Ovary (tissue), 10 donors: ENCODE measurements at places on chromosomes 16 and 17. TPM values are rescaled to one million over a fixed set of nuclear protein-coding genes. Genes with fewer than 3 reads are reported as not detected.
A peak's percentile ranks its signal among the peaks of the same experiment; 100 is the strongest.

ZNF287 gene
- 6.8 TPM for total RNA-seq

DNA sequence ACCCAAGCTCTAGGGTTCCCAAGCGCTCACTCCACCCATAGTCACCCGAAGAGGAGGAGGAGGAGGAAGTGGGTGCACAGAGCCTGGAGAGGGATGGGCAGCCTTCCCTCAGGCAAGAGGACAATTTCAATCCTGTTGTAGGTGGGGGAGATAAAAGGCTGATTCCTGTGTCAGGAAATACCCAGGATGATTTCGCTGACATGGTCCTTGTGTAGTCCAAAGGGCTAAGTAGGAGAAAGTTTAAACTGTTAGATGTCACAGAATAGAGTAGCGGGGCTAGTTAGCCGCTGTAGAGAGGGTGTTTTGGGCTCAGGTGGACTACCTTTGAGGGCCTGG, 1.3 kb upstream of the EXOC7 start:
- no peak for DNase-seq

CA5A gene
- not detected for total RNA-seq

KRTAP1-1 gene
- not detected for total RNA-seq

DNA sequence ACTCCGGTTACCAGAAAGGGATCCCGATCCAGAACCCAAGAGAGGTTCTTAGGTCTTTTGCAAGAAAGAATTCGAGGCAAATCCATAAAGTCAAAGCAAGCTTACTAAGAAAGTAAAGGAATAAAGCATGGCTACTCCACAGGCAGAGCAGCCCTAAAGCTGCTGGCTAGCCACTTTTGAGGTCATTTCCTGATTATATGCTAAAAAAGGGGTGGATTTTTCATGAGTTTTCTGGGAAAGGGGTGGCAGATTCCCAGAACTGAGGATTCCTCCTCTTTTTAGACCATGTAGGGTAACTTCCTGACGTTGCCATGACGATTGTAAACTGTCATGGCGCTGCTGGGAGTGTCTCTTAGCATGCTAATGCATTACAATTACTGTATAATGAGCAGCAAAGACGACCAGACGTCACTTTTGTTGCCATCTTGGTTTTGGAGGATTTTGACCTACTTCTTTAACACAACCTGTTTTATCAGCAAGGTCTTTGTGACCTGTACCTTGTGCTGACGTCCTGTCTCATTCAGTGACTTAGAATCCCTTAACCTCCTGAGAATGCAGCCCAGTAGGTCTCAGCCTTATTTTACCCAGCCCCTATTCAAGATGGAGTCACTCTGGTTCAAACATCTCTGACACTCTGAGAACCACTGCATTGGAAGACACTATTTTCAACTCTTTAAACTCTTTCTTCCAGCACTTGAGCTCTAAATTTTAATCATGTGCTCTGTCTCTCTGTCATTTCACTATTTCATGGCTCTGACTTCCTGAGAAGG, 203.6 kb upstream of the CACNG3 start:
- no peak for DNase-seq

DNA sequence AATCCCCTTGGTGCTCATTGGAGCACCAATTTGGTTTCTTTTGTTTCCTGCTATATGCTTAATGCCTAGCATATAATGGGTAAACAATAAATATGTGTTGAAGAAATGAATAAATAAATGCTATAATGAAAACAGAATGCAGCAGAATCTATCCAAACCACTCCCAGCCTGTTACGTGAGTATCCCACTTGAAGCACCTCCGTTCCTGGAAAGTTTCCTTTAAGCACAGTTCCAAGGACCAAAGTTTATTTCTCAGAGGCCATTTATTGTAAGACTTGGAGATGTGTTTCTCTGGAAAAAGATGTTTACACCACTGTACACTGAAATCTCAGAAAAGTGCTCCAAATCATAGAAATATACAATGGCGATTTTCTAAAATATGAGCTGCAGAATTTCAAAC, 187.0 kb downstream of the SOX9 start:
- no peak for DNase-seq

- DNase-seq, result no peak
Measured at GRCh38 chr17:48322060-48322459, 108.0 kb downstream of the SKAP1 start.

DNA sequence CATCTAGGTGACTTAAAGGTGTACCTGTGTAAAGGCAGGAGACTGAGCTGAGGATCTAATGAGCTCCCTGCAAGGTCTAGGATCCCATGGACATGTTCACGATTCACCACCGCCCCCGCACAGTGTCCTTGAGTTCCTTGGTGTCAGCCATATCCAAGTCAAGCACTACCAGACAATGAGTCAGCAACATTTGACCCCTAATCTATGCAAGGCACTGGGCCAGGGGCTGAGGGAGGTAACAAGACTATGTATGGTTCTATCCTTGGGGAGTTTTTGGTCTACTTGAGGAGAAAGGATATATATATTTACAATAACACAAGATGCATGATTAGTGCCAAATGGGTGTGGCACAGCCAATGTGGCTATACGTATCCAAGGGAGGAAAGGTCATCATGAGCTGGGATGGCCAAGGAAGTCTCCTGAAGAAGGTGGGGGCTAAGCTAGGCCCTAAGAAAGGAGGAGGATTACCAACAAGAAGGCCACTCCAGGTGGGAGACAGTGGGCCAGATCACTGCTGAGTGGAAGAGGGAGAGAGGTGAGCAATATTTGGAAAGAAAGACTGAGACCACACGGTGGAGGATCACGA, 35.0 kb downstream of the ITGB3 start:
- DNase-seq, result no peak

- peak; percentile 97 for DNase-seq
Measured at GRCh38 chr17:19744922-19745757, 3.0 kb downstream of the ALDH3A1 start.

MYO1D gene
- 55.8 TPM for total RNA-seq

ELMO3 gene
- 14.8 TPM for total RNA-seq

HSD3B7 gene
- total RNA-seq, result 8.0 TPM

DNA sequence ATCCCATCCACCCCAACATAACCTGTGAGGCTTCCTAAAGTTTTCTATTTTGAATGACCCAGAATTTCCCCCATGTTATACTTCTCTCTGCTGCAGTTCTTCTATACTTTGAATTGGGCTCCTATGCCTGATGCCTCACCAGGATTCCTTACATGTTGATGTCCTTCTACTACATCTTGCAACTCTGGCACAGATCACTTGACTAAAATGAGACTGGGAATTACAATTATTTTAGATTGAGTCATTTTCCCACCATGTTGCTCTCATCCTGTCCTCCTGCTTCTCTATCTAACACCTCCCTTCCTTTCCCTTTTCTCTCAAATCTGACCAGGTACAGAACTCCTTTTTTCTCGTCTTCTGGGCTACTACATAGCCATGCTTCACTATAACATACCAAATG, 314.0 kb upstream of the KCNJ16 start:
- DNase-seq, result no peak

DNA sequence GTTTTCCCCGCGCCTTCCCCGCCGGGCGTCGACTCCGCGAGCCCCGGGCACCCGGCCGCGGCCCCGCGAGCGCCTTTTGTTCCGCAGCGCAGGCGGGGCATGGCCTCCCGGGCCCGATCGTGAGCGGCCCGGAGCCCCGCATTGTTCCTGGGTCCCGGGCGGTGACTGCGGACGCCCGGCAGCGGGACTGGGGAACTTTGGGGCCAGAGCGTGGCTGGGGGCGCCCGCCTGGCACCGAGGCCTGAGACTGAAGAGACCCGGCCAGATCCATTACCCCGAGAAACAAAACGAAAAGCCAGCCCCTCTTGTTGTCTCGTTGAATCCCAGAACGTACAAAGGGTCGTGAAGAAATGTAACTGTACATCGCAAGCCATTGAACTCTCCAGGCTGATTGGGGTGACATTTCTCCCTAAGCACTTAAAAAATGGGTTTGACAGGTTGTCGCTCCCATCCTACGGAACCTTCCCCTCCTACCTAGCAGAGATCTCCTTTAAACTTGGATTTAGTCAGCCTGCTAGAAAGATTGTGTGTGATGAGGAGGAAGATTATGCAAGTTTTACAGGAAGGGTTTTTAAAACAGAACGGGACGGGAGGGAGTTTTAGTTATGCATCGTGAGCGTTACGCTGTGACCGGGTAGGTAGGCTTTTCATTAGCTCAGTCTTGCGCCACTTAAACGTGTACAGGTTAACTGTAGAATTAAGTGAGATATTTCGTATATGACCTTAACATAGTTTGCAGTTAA, 825 bp downstream of the METTL9 start:
- no peak for DNase-seq

PRAC1 gene
- not detected for total RNA-seq

SERPINF2 gene
- total RNA-seq, result 3.5 TPM

- DNase-seq, result no peak
Measured at GRCh38 chr17:67571478-67571877, 146.3 kb upstream of the NOL11 start.

- DNase-seq, result no peak
Measured at GRCh38 chr16:4246777-4247459, 5.0 kb upstream of the SRL start.

DNA sequence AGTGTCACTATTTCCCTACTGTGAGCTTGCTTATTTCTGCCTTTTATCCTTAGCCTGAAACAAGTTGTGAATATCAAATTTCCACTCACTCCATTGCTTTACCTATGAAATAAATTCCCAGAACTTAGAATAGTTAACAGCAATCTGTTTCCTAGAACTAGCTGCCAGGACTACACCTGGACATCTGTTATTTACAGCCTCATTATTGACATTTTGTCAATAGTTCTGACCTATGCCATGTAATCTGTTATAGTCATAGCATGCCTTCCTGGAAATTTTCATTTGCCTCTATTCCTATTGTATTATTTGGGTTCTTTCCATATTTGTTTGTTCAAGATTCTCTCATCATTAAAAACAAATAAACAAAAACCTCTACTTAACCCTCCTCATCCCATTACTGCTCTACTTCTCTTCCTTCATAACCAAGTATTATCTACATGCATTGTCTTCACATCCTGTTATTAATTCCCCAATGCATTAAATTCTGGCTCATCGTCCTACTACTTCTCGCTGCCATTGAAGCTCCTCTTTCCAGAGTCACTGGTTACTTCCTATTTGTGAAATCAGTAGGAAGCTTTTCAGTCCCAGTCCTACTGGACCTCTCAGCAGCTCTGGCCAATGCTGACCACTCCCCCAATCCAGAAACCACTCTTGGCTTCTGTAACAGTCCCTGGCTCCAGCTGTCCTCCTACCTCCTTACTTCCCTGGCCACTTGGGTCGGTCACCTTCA, 55.3 kb downstream of the PIGL start:
- no peak for DNase-seq

COPS3 gene
- total RNA-seq, result 43.8 TPM

GRCh38 chr17:2828397-2829038, 32.3 kb downstream of the RAP1GAP2 start:
- DNase-seq, result peak; percentile 62

- DNase-seq, result peak; percentile 13
Measured at GRCh38 chr17:29573871-29574731, 5.6 kb downstream of the TP53I13 start.

SCNN1G gene
- total RNA-seq, result 1.6 TPM

DNA sequence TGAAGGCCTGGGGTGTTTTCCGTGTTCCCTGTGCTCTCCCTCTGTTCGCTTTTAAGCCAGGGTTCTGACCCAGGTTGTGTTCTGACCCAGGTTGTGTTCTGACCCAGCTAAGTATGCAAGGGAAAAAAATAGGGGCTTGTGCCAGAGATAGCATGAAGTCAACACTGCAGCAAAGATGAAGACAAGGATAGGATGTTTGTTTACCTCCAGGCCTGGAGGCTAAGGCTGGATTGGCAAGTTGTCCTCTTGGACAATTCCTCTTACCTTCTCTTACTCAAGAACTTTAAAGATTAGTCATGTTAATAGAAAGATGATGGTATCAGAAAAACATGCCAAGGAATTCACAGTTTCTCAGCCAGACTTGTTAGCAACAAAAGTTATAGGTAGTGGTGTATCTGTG, 19.4 kb downstream of the LYRM9 start:
- DNase-seq, result no peak

SULT1A4 gene
- total RNA-seq, result 4.5 TPM

DNA sequence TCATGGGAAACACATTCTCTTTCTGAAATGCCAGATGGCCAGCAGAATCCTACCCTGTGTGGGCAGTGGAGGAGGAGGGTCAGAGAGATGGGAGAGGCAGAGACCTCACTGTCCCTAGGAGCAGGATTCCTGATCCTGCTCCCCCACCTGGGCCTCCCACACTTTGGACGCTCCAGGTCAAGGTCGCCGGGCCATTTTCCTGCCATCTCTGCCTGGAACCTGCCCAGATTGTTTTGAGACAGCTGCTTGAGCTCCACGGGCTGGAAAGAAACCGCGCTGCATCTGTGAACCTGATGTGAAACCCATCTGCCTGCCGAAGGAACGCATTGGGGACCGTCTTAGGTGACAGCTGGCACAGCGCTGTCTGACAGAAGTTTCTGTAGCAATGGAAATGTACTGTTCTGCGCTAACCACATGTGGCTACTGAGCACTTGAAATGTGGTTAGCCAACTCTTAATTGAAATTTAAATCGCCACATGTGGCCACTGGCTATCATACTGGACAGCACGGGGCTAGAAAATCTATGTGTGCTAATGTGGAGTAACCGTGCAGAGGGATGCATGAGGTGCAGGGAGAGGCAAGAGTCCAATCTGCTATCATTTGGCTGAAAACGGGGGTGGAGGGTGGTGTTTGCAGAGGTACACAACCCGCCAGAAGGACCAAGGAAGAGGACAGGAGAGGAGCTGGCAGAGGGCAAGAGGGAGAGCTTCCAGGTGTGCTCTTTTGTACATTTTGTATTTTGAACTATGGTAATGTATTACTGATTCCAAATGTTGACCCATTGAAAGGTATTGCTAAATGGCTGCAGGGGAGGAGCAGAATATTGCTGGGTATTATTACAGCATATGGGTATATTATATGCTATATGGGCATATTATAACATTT, 15.4 kb upstream of the NUBP1 start:
- DNase-seq, result peak; percentile 58

- no peak for DNase-seq
Measured at GRCh38 chr17:78794864-78795640, 13.0 kb upstream of the CYTH1 start.

DNA sequence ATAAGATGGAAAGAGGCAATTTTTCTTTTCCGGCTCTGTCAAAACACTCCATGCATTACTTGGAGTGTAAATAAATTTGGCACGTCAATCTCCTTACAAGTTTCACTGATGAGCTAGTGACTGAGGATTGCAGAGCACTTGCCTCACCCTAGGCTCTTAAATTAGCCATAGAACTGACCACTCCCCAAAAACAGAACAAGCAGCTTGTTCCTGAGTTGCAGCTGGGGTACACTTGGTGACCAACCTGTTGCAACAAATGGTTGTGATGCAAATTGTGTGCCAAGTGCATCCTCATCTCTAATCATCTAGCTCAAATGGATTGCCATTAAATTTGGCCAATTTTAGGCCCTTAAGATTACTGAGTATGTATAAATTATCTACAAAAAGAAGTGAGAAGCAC, 67.0 kb downstream of the CACNG1 start:
- no peak for DNase-seq
